ENCODE measurements at places on chromosomes 1 and 21.

DNA sequence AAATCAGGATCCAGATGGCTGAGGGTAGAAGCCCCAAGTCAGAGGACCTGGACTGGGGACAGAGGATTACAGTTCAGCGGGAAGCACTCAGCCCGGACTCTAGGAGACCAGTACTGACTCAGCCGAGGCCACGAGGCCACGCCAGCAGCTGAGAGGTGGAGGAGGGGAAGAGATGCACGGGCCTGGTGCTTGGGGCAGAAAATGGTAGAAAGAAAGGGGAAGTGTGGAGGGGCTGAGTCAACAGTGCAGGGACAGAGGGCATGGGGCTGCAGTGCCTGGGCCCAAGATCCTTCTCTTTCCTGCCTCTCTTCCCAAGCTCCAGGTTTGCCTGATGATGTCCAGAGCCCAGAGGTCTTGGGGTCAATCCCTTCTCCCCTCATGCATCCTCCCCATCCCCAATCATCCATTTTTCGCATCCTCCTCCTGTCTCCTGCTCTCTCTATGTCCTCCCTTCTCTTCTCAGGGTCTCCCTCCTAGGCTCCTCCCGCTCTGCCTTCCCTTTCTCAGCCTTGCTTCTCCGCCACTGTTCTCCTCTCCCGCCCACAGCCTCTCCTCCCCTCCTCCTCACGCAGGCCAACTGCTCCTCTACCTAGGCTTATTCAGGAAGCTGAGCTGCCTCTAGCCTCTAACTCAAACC, 7.7 kb downstream of the ARHGEF2 start:
- no peak for DNase-seq

DNA sequence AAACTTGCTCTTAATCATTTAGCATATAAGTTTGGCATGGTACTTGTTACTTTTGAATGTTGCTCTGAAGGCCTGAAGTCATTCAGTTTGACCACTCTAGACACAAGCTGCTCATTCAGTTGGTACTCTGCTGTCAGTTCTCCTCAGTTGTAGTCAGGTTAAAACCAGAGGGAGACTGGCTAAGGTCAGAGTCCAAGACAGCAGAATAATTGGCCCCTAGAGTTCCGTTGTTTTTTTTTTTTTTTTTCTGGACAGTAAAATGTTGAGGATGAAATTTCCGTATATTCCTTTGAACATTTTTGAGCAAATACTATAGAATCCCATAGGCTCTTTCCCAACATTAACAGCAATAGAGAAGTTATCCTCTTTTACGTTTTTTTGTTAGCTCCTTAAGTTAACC, 9.4 kb downstream of the ZBTB40 start:
- DNase-seq = no peak

DNA sequence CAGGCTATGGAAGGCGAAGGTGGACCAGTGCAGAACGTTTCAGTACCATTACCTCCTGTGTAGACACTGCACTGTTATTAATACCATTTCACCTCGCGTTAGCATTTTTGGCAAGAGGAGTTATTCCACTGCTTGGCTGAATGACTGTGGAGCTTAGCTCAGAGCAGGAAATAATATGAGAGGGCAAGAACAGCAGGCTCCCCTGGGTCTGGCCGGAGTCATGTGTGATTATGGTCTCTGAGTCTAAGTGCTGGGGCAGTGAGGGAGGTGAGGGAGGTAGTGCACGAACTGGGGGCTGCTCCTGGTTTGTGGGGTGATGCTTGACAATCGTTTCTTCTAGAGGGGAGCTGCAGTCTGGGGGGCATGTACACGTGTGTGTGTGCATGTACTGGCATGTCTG, 82.9 kb downstream of the MDM4 start:
- DNase-seq = no peak

DNA sequence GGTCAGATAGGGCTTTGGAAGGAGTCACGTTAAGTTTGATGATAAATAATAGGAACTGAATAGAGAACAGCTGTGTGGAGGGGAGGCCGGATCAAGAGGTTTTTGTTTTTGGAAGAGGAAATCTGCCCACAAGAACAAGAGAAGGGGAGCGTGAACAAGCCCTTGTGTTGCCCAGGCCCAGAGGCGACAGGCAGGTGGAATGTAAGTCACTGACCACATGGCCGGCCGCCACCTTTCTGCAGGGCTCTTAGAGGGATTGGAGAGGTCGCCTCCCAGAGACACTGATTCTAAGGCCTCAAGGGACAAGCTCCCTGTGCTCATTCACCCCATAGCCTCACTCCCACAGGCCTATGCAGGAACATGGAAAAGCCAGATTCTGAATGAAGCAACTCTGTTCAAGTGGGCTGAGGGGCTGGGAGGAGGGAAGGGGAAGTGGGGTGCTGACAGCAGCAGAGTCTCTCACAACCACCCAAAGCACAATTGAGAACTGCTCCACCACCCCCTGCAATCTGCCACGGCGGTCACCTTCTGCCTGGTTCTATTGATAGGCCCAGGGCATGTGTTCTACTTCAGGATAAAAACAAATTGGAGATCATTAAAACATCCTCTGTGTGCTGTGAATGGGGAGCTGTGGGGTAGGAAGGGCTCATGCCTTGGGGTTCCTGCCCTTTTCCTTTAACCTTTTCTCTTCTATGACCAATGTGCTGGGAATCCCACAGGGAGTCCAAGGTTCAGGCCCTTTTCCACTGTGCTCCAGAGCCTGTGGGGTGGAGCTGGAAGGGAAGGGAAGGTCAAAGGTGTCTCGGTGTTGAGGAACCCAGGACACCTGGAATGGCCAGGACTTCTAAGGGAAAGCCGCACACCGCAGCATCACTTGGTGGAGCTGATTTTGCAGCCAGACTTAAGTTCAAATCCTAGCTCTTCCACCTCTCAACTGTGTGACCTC, 63.3 kb upstream of the PARP1 start:
- no peak for DNase-seq

- no peak for DNase-seq
Measured at GRCh38 chr1:100835866-100836842, 58.5 kb downstream of the EXTL2 start.

GRCh38 chr21:33355996-33356395, 31.2 kb downstream of the IFNAR1 start:
- DNase-seq = no peak

DNA sequence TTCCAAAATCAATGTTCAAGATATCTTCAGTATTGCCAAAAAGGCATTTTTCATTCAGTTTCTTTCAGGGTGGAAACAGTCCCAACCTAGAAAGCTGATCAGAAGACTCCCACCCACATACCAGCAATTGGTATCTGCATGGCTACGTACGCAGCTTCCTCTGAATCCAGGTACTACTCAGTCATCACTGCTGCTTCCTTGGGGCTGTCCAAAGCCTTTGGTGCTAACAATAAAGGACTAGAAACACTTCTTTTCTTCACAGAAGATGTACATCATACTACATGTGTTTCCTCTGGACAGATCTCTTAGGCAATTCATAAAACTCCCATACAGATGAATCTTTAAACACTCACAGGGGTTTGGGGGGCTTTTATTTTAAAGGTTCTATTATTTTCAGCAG, 29.8 kb downstream of the VPS26C start:
- DNase-seq = no peak

GRCh38 chr1:211638689-211639101, 36.7 kb downstream of the NEK2 start:
- DNase-seq = no peak

GRCh38 chr1:201089596-201089995, 22.6 kb downstream of the CACNA1S start:
- DNase-seq = no peak

- no peak for DNase-seq
Measured at GRCh38 chr21:33430858-33431257, 27.6 kb downstream of the IFNGR2 start.

DNA sequence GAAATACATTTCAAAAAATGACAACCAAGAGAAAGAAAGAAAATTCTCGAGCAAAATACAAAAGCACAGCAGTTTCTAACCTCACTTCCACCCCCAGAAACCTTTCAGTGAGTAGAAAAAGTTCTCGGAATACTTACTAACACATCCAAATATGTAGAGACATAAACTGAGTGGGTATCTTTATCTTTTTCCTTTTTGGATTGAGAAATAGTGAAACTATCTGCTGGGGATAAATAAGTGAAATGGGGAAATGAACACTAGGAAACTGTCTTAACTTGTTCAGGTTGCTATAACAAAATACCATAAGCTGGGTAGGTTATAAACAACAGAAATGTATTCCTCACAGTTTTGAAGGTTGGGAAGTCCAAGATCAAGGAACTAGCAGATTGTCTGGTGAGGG, 72.0 kb downstream of the VCAM1 start:
- no peak for DNase-seq

GRCh38 chr1:91900562-91900961, 14.6 kb upstream of the TGFBR3 start:
- DNase-seq = no peak

DNA sequence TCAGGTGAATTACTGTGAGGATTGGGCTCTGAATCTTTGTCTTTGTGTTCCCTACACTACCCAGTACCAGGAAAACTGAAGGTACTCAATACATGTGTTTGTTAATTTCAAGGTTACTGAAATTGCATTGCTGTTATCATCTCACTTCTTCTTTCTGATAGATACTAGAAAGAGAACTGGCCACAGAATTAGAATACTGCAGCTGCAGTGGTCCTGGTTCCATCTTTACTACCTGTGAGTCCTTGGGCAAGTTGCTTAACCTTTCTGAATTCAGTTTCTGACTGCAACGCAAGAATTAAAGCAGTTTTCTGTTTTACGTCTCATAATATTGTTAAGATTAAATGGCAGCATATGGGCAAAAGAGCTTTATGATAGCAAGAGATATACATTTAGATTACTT, 263.5 kb downstream of the LMO4 start:
- DNase-seq = no peak

DNA sequence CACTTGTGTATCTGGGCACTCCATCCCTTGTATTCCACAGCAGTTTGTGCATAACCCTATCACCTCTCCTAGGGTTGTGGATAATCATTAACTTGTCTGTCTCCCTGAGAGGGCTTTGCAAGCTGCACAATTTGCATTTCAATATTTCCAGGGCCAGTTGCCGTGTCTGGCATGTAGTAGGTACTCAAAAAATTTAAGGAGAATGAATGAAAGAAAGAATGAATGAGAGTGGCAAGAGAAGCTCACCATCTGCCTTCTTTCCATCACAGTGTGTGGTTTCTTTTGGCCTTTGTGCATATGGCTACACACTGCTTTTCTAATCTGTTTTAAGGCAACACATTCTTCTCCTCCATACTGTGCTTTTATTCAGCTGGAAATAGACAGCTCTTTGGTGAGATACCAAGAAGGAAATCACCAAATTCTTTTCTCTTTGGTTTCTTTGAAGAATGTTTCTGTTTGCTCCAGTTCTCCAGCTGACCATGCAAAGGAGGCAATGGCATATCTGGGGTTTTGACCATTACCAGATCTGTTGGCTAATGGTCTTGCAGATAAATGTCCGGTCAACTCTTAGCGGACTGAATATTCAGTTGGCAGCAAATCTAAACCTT, 49.4 kb downstream of the NGF start:
- no peak for DNase-seq

DNA sequence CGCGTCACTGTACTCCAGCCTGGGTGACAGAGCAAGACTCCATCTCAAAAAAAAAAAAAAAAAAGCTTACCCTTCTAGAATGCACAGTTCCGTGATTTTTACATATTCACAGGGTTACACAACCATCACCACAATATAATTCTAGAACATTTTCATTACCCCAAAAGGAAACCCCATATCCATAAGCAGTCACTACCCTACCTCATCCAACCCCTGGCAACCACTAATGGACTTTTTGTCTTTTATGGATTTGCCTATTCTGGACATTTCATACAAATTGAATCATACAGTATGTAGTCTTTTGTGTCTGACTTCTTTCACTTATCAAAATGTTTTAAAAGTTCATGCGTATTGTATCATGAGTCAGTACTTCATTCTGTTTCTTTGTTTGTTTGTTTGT, 22.8 kb downstream of the SYF2 start:
- DNase-seq = no peak

GRCh38 chr1:235015291-235015985, 113.2 kb downstream of the TOMM20 start:
- DNase-seq = no peak

GRCh38 chr1:67700220-67700619, 15.2 kb downstream of the GADD45A start:
- DNase-seq = no peak

All from NT2/D1 (cell line).